ENCODE measurements at places on chromosomes 7 and 10. TPM values are rescaled to one million over a fixed set of nuclear protein-coding genes. Genes with fewer than 3 reads are reported as not detected.

CCDC172 gene
- not detected for total RNA-seq

INHBA gene
- not detected for total RNA-seq

SLC26A3 gene
- total RNA-seq: not detected

EPHB6 gene
- total RNA-seq: 29.1 TPM

ALDH18A1 gene
- total RNA-seq: 64.9 TPM
